Activated T-cell treated with anti-CD3 and anti-CD28 coated beads, Interleukin-2, amount 50 U/mL, for 48 hours (primary cell): ENCODE measurements at places on chromosomes 6 and 20.

- peak; percentile 59 for DNase-seq
These were observed 988 bp downstream of the TXNDC5 start for GRCh38 chr6:7909323-7910276.

DNA sequence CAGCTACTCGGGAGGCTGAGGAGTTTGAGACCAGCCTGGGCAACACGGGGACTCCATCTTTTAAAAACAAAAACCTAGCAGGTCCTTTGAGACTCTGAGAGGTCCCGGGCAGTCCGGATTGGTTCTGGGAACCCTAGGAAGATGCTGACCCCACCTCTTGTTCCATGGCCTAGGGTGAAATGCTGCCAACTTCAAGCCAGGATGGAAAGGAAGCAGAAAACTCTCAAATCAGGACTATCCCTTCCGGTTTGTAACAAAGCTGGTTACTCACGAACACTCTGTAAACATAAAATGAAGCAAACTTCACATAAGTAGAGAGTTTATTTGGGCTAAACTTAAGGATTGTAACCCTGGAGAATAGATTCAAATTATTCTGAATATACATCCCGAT, 28.0 kb downstream of the CAPN11 start:
- DNase-seq: no peak

DNA sequence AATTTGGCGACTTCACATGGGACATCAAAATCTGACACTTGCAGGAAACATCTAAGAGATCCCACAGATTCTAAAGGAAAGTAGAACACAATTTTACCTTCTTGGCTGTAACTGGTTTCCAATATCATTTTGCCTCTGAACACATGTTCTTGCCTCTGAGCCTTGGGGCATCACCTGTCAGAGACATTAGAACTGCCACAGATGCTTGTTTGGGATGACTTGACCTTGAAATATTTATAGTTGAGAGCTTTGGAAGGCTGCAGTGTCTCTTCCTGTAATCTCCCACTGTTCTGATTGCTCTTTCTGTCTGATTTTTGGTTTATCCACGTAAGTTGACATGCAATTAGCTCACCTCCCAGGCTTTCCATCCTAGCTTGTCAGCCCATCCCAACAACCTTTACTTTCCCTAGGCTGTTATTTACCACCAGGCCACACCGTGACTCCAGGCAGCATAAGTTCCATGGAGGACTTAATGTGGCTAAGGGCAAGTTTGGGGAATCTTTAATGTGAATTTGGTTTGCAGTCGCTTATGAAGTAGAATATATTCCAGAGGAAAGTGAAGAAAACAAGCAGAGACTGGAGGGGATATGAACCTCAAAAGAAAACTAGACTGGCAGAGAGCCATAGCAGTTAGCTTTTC, 256.5 kb upstream of the RIN2 start:
- no peak for DNase-seq

GRCh38 chr6:68317366-68317765, 317.7 kb upstream of the ADGRB3 start:
- DNase-seq: no peak

DNA sequence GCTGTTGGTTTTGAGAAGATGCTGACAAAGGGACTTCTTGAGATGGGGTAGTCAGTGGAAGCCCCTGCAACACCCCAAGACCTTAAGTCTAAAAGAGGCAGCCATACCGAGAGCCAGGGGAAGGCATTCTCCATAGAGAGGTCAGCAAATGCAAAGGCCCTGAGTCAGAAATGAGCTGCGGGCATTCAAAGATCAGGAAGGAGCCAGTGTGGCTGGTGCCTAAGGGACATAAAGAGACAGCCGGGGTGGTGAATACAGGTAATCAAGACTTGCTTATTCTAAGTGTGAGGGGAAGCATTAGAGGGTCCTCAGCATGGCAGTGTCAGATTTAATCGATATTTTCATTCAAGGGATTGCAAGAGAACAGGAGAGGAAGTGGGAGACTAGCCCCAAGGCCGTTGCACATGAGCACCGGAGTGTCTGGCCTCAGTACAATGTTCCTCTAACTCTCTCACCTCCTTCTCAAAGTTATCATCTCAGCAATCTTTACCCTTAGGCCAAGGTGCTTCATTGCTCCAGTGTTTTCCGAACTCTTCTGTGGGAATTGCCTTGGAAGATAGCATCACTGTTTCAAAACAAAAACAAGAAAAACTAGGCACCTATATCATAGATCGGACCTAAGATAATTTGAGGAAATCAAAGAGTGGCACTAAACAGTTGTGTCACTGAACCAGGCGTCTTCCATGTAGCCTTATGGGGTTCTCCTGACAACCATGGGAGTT, 173.2 kb downstream of the DOK5 start:
- DNase-seq: no peak

- no peak for DNase-seq
These were observed 23.5 kb downstream of the TM9SF4 start for GRCh38 chr20:32132911-32133549.

GRCh38 chr6:91304521-91304920, 717.6 kb upstream of the MAP3K7 start:
- DNase-seq: no peak

DNA sequence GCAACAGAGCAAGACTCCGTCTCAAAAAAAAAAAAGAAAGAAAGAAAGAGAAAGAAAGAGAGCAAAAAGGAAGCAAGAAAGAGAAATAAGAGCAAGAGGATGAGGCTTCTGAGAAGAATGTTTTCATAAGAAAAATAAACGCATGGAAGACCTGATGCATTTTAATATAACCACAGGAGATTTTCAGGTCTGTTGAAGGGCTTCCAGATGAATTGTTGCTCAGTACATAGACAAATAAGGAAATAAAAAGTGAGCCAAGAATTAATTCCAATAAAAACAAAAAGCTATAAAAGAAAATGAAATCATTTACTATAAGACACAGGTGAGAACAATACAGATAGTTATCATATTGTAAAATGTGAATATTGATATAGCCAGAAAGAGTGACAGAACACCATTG, 43.5 kb downstream of the PERP start:
- no peak for DNase-seq

GRCh38 chr20:24147961-24148360, 159.4 kb upstream of the GGTLC1 start:
- no peak for DNase-seq

- DNase-seq: no peak
These were observed 62.3 kb upstream of the TMEM181 start for GRCh38 chr6:158497620-158498019.

DNA sequence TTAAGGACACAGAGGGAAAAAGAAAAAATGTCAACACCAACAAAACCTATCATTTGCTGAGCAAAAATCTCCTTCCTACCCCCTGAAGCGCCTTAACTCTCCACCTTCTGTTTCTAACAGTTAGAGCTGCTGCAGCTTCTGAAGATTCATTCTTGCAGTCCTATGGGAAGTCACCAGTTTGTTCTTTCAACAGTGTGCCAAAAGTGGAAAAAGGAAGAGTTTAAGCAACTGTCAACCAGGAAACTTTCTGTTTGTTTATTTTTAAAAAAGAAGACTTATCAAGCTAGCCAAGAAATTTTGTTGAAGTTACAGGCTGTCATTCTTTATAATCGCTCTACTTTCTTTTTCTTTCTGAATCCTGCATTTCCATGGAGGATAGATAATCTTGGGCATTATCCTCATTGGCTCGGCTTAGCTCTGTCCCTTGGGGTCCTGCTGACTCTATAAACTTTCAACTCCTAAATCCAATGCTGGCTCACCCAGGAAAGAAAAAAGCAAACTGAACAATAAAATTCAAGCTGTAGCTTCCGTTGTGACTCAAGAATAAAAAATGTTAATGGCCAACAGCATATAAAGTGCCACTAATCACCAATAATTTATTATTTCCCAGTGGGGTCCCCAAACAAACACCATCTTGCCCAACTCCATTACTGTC, 172.8 kb upstream of the CITED2 start:
- no peak for DNase-seq

DNA sequence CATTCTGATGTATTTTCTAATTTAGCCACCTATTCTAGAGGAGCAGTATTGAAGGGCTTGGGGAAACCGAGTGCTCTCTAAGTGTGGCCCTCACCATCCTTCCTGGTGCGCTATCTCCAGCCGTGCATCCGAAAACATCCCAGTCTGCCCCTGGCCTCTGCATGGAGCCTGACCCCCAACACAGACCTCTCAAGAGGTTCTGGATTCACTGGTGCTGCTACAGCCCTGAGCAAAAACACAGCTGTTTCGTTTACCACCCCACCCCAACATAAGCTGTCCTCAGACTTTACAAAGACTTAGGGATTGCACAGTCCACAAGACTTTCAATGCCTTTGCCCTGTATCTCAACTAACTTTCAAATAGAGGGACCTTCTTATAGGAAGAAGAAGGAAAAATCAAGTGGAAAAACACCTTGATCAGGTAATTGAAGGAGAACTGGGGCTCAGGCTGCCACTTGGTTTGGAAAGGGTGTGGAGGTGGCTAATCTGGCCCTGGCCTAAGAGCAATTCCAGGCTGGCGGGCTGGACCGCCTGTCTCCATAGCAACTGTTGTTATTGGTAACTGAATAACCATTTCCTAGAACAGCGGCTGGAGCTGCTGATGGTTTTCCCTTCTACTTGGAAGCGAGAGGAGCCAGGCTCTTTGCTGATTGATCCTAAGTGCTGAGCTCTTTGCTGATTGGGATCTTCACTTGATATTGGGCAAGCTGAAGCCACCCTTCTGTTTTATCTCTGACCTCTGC, 90.2 kb upstream of the TOX2 start:
- DNase-seq: no peak
